ENCODE measurements at places on chromosomes 13 and 19. TPM values are rescaled to one million over a fixed set of nuclear protein-coding genes. Genes with fewer than 3 reads are reported as not detected.

SLC35E1 gene
- 49.1 TPM for total RNA-seq

APC2 gene
- total RNA-seq, result 1.6 TPM

HCN2 gene
- total RNA-seq, result 2.4 TPM

CD209 gene
- total RNA-seq, result not detected

OR7G1 gene
- not detected for total RNA-seq

USF2 gene
- total RNA-seq, result 98.4 TPM

POMP gene
- total RNA-seq, result 107 TPM

GIPR gene
- total RNA-seq, result 14.1 TPM

NCR1 gene
- not detected for total RNA-seq

ZNF547 gene
- total RNA-seq, result 1.4 TPM

CPB2 gene
- 0.15 TPM for total RNA-seq

ADGRE2 gene
- total RNA-seq, result 8.4 TPM

- DNase-seq, result no peak
Observed at GRCh38 chr13:98436233-98436910, 140.5 kb downstream of the STK24 start.

GRCh38 chr13:50379584-50379983 lies 364.3 kb downstream of the KCNRG start:
- no peak for DNase-seq

DNA sequence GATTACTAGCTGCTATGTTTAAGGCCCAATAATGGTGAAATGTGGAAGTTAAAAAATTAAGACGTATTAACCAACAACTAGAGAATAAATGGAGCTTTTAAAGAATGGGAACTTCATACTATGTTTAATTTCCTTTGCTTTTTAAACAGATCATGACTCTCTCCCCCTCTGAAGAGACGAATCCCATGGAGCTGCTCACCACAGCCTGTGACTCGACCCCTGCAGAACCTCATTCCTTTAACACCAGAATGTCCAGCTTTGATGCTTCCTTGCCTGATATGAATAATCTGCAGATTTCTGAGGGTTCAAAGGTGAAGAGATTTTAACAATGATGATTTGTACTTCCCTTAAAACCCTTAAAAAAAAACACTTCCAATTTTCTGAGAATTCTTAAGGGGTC lies 53.0 kb downstream of the ZAR1L start:
- DNase-seq, result no peak

DNA sequence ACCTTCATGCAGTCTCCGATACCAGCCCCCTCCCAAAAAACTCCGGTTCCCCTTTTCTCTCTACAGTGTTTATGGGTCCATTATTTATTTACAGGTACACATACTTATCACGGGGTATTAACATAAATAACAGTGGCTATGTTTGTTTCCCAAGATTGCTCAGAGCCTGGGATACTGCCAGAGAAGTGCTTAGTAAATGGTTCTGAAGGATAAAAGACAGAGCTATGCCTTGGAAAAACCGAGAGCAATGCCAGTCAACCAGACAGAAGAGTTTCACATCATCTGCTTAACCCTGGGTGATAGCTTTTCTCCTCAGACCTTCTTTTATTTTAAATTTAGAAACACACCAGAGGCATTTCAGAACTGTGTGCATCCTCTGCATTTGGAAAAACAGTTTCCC lies 61.3 kb downstream of the NUFIP1 start:
- no peak for DNase-seq

DNA sequence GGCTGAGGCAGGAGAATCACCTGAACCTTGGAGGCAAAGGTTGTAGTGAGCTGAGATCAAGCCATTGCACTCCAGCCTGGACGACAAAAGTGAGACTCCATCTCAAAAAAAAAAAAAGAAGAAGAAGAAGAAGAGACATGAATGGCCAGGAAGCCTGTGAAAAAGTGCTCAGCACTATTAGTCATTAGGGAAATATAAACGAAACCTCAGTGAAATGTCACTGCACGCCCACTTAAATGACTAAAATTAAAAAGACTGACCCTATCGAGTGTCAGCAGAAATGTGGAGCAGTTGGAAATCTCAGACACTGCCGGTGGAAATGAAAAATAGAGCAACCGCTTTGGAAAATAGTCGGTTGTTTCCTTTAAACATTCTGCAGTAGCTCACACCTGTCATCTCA lies 5.5 kb upstream of the TYROBP start:
- no peak for DNase-seq

DNA sequence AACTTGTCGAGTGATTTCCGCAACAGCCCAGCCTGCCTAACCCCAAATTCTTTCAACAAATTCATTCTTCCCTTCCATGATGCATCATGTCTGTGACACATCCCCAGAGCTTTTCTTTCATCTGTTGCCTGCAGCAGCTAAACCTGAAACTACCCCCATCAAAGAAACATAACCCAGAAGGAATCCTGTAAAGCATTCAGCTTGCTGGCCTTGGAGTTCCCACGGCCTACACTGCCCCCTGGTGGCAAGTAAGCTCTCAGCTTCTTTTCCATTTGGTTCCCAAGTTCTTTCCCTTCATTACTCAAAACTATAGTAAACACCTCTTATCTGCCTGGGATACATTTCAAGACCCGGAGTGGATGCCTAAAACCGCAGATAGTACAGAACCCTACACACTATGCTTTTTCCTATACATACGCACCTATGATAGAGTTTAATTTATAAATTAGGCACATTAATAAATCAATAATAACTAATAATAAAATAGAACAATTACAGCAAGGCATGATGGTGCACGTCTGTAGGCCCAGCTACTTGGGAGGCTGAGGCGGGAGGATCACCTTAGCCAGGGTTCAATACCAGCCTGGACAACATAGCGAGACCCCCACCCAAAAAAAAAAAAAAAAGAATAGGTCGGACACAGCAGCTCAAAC lies 7.4 kb downstream of the ETHE1 start:
- DNase-seq, result peak; percentile 74

DNA sequence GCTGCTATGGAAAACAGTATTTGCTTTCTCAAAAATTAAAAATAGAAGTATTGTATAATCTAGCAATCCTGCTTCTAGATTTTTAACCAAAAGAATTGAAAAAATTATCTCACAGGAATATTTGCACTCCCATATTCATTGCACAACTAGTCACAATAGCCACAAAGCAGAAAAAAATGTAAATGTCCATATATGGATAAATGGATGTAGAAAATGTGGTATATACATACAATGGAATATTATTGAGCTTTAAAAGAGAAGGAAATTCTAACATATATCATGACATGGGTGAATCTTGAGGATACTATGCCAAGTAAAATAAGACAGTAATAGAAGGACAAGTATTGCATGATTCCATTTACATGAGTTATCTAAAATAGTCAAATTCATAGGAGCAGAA lies 2753.0 kb downstream of the PCDH9 start:
- DNase-seq, result no peak

GRCh38 chr13:38735665-38736440 lies 49.0 kb downstream of the FREM2 start:
- DNase-seq, result no peak

DNA sequence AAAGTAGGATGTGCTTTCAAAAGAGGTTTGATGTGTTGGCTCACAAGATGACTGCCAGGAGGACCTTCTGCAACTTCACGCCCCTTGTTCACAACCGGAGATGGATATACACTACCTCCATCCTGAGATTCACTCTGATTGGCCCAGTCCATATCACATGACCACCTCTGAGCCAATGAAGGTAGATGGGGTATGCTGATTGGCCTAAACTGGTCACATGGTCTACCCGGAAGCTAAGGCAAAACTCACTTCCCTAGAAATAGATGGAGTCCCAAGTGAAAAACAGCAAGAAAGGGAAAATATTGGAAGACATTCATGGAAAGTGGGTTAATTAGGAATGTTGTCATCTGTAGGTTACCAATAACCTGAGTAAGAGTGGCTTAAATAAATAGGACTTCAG lies 119.7 kb upstream of the MRI1 start:
- DNase-seq, result no peak

- no peak for DNase-seq
Observed at GRCh38 chr19:14978161-14978776, 1.4 kb downstream of the SLC1A6 start.

- no peak for DNase-seq
Observed at GRCh38 chr19:40907968-40908735, 26.1 kb upstream of the CYP2A7 start.

DNA sequence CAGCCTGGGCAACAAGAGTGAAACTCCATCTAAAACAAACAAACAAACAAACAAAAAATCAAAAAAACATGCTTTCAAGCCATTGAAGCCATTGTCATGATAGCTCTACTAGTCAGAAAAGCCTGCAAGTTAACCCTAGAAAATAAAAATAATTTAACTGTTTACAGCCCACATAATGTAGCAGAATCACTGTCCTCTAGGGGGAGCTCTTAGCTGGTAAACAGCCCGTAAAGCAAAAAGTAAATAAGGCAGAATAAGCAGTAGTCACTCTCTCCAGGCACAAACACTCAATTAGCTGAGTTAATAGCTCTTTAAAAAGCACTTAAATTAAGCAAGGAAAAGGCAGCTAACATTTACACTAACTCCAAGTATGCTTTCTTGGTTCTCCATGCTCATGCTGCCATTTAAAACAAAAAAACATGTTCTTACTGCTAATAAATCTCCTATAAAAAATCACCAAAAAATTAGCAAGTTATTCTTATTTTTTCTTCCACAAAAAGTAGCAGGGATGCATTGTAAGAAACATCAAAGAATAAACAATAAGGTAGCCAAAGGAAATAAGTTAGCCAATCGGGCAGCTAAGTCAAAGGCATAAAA lies 11.3 kb downstream of the LILRB4 start:
- peak; percentile 34 for DNase-seq

- DNase-seq, result no peak
Observed at GRCh38 chr19:5448374-5448773, 6.8 kb upstream of the ZNRF4 start.

- no peak for DNase-seq
Observed at GRCh38 chr13:75364131-75364713, 117.7 kb downstream of the TBC1D4 start.

- DNase-seq, result no peak
Observed at GRCh38 chr19:16564842-16565241, 7.4 kb downstream of the SLC35E1 start.

DNA sequence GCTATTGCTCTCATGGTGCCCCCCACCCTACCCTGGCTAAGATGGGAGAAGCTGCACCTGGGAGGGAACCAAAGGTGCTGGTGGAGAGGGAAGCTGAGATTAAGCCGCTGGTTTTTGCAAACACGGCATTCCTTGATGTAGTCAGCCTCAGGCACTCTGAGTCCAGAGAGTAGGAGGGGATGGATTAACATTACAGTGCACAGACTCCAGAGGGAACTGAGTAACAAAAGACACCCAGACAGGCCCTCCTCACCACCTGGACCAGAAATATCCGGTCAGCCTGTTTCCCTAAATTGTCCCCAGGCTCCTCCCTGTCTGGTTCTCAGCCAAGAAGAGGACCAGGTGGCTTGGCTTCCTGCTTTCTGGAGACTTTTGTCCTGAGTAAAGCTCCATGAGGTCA lies 28.9 kb upstream of the PABPC3 start:
- DNase-seq, result no peak

DNA sequence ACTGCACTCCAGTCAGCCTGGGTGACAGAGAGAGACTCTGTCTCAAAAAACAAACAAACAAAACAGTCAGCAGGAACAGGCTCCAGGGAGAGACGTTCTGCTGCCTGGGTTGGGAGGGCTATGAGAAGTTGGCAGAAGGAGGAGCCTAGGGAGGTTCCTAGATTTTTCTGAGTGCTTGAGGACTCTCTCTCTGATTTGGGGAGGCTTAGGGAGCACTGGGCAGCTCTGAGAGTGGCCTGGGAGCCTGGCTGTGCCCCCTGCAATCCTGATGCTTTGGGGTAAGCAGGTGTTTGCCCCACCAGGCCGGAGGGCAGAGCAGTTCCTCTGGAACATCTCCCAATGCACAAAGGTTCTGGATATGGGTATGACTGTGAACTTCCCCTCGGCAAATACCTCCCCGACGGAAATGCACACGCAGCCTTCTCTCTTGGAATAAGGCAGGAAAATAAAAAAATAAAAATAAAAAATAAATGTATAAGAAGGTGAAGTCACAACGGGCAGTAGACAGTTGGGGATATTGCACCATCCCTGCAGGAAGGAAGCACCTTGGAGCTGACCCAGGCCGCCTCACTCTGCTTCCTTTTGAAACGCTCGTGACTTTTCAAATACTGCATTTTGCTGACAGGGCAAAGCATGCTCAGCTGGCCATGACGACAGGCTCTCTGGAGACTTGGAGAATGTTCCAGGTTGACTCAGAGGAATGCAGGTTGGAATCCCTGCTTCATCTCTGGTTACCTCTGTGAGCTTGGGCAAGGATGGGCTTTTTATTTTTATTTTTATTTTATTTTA lies 26.5 kb upstream of the HOMER3 start:
- DNase-seq, result no peak

GRCh38 chr19:46448601-46449000 lies 19.9 kb upstream of the PNMA8C start:
- no peak for DNase-seq

DNA sequence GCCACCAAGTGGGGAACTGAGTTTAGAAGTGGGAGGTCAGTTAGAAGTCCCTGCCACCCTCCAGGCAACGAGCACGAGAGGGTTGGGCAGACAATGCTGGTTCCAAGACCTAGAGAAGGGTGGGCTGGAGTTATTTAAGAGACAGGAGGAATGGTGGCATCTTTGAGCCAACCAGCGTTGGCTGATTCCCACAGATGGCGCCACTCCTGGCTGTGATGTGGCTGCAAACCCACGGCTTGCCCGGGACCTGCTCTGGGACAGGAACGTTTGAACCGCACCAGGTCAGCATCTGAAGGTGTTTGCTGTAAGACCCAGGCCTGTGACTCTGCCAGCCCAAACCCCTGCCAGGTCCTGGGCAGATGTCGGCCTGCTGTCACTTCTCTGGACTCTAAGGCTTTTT lies 42.8 kb downstream of the BICRA start:
- DNase-seq, result no peak

GRCh38 chr13:46160471-46161066 lies 21.4 kb downstream of the LCP1 start:
- peak; percentile 48 for DNase-seq

DNA sequence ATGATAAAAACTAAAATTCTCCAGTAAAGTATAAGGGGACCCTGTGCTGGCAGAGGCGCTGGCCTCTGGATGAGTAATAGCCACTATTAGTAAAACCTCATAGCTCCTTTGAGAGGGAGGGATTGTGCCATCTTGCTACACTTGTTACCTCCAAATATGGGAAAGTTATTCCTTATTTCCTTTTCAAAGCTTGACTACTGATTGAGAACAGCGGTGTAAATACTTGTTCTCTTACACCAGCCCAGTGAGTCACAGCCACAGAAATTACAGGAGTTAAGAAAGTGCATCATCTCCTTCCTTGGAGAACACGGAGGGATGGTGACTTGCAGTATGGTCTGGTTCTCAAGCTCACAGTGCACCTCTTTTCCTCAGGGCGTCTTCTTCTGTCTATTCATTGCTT lies 379.0 kb downstream of the EFNB2 start:
- DNase-seq, result peak; percentile 78

DNA sequence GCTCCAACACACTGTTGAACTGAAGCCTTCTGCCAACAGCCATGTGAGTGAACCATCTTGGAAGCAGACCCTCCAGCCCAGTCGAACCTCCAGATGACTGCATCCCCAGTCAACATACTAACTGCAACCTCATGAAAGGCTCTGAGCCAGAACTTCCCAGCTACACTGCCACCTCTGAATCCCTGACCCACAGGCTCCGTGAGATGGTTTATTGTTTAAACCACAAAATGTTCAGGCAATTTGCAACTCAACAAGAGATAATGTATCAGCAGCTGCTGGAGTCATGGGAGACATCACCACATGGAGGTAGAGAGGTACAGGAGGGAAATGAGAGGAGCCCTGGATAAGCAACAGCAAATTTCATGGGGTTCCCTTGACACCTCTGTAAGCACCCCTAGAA lies 266.4 kb upstream of the NBEA start:
- DNase-seq, result no peak

GRCh38 chr19:8558325-8558724 lies 18.9 kb downstream of the MYO1F start:
- no peak for DNase-seq

- no peak for DNase-seq
Observed at GRCh38 chr19:3113100-3114017, 19.2 kb downstream of the GNA11 start.
